ENCODE measurements at places on chromosomes 1 and 21. TPM values are rescaled to one million over a fixed set of nuclear protein-coding genes. Genes with fewer than 3 reads are reported as not detected.

Gene KCNK2
- total RNA-seq = not detected

Gene RNU1-4
- total RNA-seq = 3,257 TPM

DNA sequence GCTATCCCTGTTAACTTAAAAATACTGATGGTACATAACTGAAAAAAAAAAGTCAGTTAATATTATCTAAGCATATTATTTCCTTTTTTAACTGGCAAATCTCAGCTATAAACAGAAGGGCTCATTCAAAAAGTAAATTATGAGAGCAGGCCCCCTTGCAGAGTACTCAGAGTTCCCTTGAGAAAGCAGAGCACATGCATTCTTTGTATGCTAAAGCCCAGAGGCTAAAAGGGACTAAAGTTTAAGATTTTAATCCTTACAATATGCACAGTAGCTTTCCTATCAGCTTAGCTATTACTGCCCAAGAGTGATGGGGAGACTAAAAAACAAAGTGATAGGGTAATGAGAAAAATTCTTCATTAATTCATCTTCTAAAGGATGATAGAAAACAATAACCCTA lies 18.5 kb downstream of the SLC16A1 start:
- DNase-seq = no peak
- no peak overlapping the region for H3K4me3 ChIP-seq
- H3K36me3 ChIP-seq = peaks cover 11% of the 10 kb centered on the region
- H3K27me3 ChIP-seq = no peaks in the 10 kb centered on the region

Gene TMPRSS2
- total RNA-seq = not detected

Gene OR2L8
- total RNA-seq = not detected

GRCh38 chr1:240776237-240776636 lies 164.3 kb upstream of the GREM2 start:
- no peaks in the 10 kb centered on the region for H3K4me1 ChIP-seq
- no peak overlapping the region for H3K27ac ChIP-seq
- DNase-seq = no peak
- H3K4me3 ChIP-seq = no peak overlapping the region

Gene SLC6A9
- 1.9 TPM for total RNA-seq

- no peak overlapping the region for H3K4me3 ChIP-seq
- H3K27me3 ChIP-seq = peaks cover 11% of the 10 kb centered on the region
- DNase-seq = no peak
- H3K36me3 ChIP-seq = no peaks in the 10 kb centered on the region
- H3K27ac ChIP-seq = no peak overlapping the region
These were observed 51.0 kb upstream of the ERRFI1 start for GRCh38 chr1:8077120-8077573.

All from activated naive CD8-positive, alpha-beta T cell treated with anti-CD3 and anti-CD28 coated beads, Interleukin-2, amount 10 ng/mL, durations not matched to agents 7 days and 5 days (primary cell).